ENCODE measurements at places on chromosomes 13 and 19. TPM values are rescaled to one million over a fixed set of nuclear protein-coding genes. Genes with fewer than 3 reads are reported as not detected.

The ICAM5 gene
- total RNA-seq = 0.13 TPM

The ZNF540 gene
- 1.2 TPM for total RNA-seq

The SERPINE3 gene
- not detected for total RNA-seq

The RFPL4A gene
- total RNA-seq = not detected

The PSPN gene
- 1.6 TPM for total RNA-seq

The CACNG7 gene
- not detected for total RNA-seq

The NFILZ gene
- total RNA-seq = not detected

The HRC gene
- not detected for total RNA-seq

The NXNL1 gene
- total RNA-seq = not detected

The ZNF677 gene
- 19.9 TPM for total RNA-seq

The CFAP97D2 gene
- not detected for total RNA-seq

Data from articular chondrocyte of knee joint (primary cell).